ENCODE measurements at places on chromosomes 1 and 21. TPM values are rescaled to one million over a fixed set of nuclear protein-coding genes. Genes with fewer than 3 reads are reported as not detected.

DNA sequence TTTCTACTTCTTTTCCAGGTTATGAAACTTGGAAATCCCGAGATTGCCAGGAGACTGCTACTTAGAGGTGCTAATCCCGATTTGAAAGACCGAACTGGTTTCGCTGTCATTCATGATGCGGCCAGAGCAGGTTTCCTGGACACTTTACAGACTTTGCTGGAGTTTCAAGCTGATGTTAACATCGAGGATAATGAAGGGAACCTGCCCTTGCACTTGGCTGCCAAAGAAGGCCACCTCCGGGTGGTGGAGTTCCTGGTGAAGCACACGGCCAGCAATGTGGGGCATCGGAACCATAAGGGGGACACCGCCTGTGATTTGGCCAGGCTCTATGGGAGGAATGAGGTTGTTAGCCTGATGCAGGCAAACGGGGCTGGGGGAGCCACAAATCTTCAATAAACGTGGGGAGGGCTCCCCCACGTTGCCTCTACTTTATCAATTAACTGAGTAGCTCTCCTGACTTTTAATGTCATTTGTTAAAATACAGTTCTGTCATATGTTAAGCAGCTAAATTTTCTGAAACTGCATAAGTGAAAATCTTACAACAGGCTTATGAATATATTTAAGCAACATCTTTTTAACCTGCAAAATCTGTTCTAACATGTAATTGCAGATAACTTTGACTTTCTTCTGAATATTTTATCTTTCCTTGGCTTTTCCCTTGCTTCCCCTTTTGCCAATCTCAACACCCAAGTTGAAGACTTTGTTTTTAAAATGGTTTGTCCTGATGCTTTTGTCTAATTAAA, 4.0 kb downstream of the CDKN2C start:
- DNase-seq: no peak

DNA sequence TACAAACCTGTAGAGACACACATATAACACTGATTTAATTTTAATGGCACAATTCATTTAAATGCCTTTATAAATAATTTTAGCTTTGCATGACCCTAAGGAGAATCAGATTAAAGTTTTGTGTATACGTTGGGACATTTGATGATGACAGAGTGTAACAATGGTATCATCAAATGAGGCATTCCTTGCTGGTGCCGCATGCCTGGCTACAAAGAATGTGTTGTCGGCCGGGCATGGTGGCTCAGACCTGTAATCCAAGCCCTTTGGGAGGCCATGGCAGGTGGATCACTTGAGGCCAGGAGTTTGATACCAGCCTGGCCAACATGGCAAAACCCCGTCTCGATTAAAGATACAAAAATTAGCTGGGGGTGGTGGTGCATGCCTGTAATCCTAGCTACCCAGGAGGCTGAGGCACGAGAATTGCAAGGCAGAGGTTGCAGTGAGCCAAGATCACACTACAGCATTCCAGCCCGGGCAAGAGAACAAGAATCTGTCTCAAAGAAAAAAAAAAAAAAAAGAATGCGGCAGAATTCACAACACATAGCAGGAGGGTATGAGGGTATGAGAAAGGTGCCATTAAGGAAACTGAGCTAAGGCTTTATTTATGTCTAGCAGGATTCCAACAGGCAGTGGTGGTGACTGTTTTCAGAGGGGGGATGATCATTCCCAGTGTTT, 58.9 kb downstream of the PTPN14 start:
- DNase-seq: peak; percentile 22

DNA sequence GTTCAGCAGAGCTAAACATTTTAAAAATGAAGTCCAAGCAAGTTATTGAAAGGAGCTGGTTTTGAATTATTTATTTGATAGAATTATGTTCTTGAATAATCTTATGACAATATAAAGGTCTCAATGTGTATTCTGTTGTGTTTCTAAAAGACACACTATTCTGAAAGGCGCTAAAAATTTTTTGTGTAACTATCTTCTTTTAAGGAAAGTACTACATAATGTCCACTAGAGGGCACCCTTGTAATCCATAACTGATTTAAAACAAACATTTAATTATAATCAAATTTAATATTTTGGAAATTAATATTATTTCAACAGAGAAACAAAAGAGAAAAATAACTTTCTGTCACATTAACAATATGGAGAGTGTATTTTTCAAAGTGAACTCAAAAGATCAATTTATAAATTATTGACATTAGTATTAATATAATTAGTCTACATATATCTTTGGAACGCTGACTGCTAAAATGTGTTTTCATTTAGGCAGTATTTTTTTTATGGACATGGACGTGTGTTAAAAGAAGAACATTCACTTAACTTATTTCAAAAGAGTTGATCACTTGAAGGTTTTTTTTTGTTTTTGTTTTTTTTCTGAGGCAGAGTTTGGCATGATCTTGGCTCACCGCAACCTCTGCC, 248.4 kb downstream of the DENND1B start:
- DNase-seq: peak; percentile 52

The GJA5 gene
- total RNA-seq: under 0.01 TPM

The NEXN gene
- 16.8 TPM for total RNA-seq

- DNase-seq: no peak
These were observed 1.9 kb downstream of the SH3BGR start for GRCh38 chr21:39453571-39454179.

The LEFTY2 gene
- total RNA-seq: not detected

DNA sequence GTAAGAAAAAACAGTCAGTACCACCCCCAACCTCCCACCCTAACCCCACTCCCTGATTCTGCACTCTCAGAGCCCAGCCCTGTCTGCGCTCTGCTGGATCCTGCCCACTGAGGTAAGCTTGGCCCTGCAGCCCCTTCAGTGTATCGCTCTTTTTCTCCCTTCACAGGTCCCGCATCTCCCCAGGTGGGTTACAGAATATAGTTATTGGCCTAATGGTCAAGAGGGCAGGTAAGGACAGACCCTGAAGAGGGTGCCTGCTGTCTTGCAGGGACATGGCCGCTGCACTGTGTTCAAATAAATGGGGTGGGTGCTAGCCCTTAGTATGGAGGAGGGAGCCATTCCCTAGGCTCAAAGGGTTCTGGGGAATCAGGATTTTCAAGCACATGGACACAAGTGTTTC, 135.7 kb downstream of the ADSS2 start:
- no peak for DNase-seq

The SYCP1 gene
- not detected for total RNA-seq

- DNase-seq: peak; percentile 89
These were observed 59.9 kb downstream of the WARS2 start for GRCh38 chr1:119080586-119080985.

GRCh38 chr1:41280202-41281032, 38.3 kb upstream of the SCMH1 start:
- no peak for DNase-seq

DNA sequence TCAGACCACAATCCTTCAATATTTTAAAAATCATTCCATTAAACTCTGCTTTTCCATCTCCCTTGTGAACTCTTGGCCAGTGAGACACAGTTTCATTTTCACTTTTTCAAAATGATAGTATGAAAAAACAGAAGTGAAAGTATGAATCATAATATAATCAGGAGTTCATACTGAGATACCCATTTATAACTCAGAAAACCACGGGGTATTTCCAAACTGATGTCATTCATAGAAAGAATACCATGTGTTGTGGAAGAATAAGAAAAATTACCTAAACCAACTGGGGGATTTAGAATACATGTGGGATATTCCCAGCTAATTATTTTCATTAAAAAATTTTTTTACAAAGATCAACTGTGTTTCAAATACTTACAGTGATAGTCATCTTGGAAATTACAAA, 149.9 kb downstream of the MRPL39 start:
- peak; percentile 38 for DNase-seq

GRCh38 chr1:11485191-11485590, 6.2 kb downstream of the DISP3 start:
- DNase-seq: no peak

The NUAK2 gene
- 12.1 TPM for total RNA-seq

- DNase-seq: no peak
These were observed 1.8 kb downstream of the LAMB3 start for GRCh38 chr1:209650454-209650853.

The SPRR1B gene
- not detected for total RNA-seq

The IL19 gene
- total RNA-seq: 1.7 TPM

- peak; percentile 74 for DNase-seq
These were observed at the start of gene AKT3 for GRCh38 chr1:243850202-243850451. TSS of gene AKT3 (minus strand) at chr1:243850243. CDS start at chr1:243843170, 7,073 bp downstream.

- peak; percentile 3 for DNase-seq
These were observed 116.5 kb downstream of the BRINP2 start for GRCh38 chr1:177287270-177287669.

The ATP1A4 gene
- total RNA-seq: not detected

DNA sequence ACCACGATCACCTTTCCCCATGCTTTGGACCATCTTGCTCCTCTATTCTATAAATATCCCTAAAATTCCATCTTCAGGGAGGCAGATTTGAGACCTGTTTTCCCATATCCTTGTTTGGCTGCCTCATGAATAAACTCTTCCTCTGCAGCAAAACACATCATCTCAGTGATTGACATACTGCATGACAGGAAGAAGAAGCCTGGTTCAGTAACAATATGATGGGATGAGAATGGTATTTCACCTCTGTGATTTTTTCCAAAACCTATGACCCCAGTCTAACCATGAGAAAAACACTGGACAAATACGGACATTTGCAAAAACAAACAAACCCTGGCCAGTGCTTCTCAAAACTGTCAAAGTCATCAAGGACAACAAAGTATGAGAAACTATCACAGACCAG, 53.8 kb upstream of the ZSWIM5 start:
- DNase-seq: peak; percentile 20

DNA sequence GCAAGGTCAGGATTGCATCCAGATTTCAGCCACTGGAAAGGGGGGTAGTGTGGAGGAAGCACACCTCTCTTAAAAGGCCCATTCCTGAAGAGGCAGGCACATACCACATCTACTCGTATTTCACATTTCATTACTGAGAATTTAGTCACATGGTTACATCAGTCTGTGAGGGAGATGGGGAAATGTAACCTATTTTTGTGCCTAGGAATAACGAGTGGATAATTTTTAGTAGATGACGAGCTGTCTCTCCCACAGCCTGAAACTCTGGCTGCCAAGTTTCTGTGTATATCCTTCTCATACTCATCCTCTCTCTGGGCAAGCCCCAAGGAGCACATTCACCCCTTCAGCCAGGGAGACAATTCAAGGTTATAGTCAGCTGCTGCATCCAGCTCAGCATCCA, 10.3 kb upstream of the C21orf91 start:
- DNase-seq: peak; percentile 1

DNA sequence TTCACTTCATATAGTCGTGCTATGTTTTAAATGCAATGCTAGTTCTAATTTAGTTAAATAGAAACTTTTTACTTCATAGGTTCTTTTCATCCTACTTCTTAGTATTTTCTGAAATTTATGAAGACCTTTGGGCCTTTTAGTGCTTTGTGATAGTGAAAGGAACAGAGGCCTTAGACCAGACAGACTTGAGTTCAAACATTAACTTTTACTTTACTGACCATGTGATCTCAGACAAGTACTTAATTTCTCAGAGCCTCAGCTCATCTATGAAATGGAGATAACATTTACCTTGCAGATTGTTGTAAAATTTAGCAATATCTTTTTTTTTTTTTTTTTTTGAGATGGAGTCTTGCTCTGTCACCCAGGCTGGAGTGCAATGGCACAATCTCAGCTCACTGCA, 57.5 kb downstream of the AK5 start:
- no peak for DNase-seq

The OLIG2 gene
- total RNA-seq: not detected

DNA sequence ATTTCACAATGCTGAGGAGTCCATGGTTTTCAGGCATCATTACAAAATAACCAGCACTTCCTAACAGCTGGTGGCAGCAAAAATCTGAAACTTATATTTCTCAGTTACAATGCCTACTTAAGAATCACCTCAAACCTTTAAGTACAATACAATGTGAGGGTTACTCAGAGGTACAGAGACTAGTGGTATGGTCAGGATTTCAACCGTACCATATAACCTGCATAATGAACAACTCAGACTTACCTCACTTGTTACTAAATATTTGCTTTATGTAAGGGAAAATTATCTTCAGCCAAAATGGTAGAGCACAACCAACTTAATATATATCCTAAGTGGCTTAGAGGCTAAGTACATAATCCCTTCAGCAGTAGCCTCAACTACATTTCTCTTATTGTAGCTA, 344.5 kb downstream of the SMYD3 start:
- DNase-seq: no peak

DNA sequence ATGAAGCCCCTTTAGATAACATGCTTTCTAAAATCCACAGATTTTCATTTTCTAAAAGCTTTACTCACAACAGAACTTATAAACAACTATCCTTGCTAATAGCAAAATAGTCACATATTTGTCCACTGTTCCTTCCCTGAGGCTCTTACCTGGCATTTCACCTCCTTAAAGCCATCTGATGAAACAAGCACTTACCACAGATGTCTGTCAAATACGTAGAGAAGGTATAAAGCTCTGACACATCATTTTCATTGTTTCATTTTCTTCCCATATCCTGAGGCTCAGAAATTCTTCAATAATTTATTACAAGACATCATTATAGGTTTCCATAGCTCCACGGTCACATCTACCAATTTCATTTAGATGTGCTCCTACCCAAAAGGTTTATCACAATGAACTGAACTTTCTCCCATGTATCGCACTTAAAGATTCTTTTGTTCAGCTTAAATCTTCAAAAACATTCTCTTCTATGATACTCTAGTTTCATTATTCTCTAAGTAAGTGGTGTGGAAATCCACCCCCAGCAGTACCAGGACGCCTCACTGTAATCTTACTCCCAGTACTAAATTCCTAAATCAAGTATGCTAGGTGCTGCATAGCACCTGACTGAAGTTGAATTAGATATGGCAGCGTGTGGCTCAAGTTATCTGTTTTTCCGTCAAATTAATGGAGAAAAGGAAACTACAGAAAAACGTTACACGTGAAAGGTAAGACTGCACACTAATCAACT, 569.6 kb downstream of the SMYD3 start:
- no peak for DNase-seq

The TLCD4 gene
- total RNA-seq: 0.86 TPM

DNA sequence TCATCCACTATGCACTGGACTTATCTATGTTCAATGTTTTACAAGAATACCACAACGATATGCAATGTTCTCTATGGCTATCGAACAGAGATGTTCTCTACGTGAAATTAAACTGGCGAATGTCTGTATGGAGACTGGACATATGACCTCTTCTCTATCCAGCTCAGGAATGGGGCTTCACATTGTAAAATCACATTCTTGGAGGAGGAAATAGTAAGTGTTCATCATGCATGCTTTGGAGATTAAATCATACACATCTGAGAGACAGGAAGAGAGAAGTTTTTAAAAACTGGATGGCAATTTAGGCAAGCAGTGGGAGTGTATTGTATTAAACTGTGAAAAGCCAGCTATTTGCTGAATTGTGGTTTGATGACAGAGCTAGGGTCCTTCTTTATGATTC, 47.9 kb upstream of the RGL1 start:
- peak; percentile 69 for DNase-seq

DNA sequence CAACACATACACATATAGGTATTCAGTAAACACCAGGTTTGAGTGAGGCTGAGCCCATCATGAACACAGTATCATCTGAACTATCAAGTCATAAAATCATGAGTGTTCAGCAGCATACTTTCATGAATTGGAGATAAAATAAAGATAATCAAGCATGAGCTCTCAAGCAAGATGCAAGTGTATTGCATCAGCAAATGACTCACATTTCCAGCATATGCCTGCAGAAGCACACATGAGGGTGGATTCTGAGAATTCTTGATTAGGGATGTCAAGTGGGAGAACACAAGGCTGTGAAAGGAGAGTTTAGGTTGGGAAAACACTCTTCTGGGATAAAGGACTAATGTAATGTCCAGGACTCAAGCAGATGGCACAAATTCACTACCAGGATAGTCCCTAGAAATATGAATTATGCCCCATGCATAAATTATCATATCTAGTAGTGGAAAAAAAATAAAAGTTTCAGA, 299.2 kb downstream of the SRGAP2C start:
- DNase-seq: peak; percentile 90

Measured in fibroblast of villous mesenchyme (primary cell).